ENCODE measurements at places on chromosomes 6 and 20.
A peak's percentile ranks its signal among the peaks of the same experiment; 100 is the strongest.

GRCh38 chr6:133923938-133924593, 29.0 kb upstream of the TBPL1 start:
- peak; percentile 84 for DNase-seq

DNA sequence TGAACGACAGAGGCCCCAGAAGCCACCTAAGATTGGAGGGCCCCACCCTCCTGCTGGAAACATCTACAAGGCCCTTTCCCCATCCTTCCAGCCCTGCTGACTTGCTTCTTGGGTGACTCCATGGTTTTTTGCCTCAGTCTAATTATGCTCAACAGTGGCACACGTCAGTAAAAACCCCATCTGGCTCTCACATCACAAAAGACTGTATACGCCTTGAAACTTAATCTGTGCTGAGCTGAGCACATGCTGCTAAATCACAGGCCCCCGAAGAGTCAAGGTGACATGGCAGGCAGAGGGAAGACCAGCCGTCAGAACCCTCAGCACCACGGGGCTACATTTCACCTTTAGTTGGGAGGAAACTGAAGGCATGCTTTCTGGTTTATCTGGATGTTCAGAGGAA, 323.1 kb downstream of the CDH26 start:
- no peak for DNase-seq

GRCh38 chr6:45556828-45557227, 179.1 kb upstream of the SUPT3H start:
- no peak for DNase-seq

DNA sequence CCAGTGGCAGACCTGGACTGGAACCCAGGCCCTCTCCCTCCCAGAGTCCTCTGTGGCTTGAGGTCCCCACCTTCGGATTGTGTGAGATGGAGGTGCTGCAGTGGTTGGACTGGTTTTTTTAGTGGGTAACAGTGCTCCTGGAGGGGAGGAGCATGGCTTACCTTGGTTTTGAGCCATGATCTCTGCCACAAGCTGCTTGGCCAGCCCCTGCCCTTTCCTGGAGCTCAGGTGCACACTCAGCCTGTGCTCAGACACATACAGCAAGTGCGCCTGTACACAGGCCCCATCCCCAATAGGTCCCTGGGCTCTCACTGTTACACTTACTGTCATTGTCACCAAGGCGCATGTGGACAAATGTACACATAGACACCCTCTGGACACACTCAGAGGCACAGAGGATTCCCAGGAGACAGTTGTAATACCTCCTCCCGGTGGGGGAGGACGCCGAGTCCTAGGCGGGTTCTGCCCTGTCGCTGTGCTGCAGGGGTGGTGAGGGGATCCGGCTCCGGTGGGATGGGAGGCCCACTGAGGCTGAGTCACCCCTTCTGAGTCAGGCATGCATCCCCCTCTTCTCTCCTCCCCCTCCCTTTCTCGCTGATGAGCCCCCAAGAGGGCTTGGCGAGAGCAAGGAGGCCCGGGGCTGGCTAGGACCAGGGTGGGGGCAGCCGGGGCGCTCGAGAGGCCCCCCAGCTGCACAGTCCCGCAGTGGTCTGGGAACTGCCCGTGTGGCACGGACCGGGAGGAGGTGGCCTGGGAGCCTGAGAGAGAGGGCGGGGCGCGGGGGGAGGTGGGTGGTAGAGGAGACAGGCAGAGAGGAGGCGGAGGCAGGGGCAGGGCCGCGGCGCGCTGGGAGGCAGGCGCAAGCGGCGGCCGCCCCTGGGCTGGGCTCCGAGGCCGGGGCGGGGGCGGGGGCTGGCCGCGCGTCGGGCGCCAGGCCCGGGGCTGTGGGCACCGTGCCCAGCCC, 522 bp upstream of the EPB41L1 start:
- DNase-seq, result peak; percentile 51

GRCh38 chr6:91634791-91635190, 1047.9 kb upstream of the MAP3K7 start:
- no peak for DNase-seq

DNA sequence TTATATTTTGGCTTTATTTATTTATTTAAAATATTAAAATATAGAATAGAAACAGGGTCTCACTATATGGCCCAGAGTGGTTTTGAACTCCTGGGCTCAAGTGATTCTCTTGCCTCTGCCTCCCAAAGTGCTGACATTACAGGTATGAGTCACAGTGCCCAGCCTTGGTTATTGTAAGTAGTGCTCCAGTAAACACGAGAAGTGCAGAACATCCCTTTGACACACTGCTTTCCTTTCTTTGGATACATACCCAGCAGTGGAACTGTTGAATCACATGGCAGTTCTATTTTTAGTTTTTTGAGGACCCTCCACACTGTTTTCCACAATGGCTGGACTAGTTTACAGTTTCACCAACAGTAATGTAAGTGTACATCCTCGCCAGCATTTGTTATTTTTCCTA, 203.9 kb downstream of the PHF3 start:
- DNase-seq, result no peak

- no peak for DNase-seq
These were observed 123.4 kb upstream of the MAFB start for GRCh38 chr20:40812415-40812925.

- no peak for DNase-seq
These were observed at the start of gene TUBB1 for GRCh38 chr20:59019217-59019616. TSS of gene TUBB1 (plus strand) at chr20:59019429. CDS start at chr20:59019523, 94 bp downstream.

DNA sequence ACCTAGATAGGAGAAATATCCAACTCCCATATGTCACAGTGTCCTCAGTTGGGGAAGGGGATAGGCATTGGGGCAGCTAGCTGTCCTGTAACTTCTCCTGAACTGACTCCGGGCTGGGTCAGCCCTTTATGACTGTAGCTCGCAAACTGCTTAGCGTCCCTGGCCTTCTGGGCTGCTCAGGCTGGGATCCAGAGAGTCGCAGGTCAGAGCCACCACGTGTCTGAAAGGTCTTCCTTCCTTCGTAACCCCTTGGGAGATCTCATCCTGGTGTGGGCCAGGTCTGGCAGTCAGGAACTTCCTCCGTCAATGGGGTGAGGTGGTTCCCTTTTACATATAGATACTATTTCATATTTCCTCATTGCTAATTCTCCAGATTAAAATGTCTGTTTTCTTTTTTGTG, 28.8 kb upstream of the HINT3 start:
- no peak for DNase-seq

GRCh38 chr6:147434516-147434915, 74.0 kb upstream of the SAMD5 start:
- DNase-seq, result peak; percentile 17

GRCh38 chr6:42366999-42367352, 84.8 kb downstream of the TRERF1 start:
- no peak for DNase-seq

- DNase-seq, result no peak
These were observed 8.7 kb downstream of the TMEM181 start for GRCh38 chr6:158568549-158568948.

GRCh38 chr20:32751293-32751692, 8.0 kb upstream of the COMMD7 start:
- DNase-seq, result no peak

DNA sequence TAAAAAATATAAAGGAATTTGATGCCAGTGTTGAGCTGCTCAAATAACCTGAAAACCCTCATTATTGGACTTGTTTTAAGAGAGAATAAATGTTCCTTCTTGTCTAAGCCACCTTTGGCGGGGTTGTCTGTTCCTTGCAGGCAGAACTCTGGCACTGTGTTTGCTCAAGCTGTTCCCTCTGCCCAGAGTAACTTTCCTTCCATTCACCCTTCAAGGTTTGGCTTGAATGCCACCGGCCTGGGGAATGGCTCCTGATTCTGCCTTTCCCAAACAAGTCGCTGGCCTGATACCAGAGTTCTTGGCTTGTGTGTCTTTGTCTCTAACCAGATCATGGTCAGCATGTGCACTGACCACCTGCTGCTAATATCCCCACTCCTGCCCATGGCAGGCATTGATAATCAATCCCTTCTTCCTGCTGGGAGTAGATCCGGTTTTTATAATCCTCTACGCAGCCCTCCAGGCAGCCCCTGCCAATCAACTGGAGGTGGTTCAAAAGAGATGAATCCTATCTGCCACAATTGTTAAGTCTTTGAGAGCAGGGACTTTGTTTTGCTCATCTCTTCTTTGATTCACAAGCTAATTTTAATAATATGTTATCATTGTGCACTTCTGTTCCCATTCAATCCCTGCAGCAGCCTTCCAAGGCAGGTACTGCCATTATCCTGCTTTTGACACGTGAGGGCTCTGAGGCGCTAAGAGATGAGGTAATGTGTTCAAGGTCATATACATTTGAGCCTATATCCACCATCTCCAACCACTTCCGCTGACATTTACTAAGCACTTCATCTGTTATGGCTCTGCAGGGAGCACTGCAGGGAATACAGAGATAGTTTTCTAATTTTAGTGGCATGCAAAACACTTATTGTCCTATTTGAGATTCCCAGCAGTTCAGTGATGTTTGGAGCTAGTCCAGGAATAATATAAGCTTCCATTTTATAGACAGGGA, 3.1 kb upstream of the CCM2L start:
- no peak for DNase-seq

GRCh38 chr6:142846883-142847287, 98.1 kb downstream of the HIVEP2 start:
- peak; percentile 95 for DNase-seq

DNA sequence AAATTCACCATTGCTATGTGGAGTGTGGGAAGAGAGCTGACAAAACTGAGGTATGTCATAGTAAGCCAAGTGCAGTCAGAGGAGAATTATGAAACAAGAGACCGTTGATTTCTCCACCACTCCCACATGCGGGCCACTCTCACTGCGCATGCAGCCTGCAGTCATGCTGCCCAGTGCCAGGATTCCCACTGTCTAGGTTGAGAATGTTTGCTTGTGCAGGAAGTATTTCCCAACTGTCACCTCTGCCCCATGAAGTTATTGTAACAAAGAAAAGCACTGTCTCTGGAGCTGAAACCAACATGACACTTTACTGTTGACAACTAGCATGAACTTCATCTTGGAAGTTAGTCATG, 18.7 kb upstream of the SFT2D1 start:
- peak; percentile 47 for DNase-seq

GRCh38 chr6:19736066-19736465, 101.1 kb upstream of the ID4 start:
- no peak for DNase-seq

- no peak for DNase-seq
These were observed 50.4 kb downstream of the PHACTR1 start for GRCh38 chr6:12767016-12767415.

Data from brain microvascular endothelial cell (primary cell).